ENCODE measurements at places on chromosomes 3 and 15. TPM values are rescaled to one million over a fixed set of nuclear protein-coding genes. Genes with fewer than 3 reads are reported as not detected.

DNA sequence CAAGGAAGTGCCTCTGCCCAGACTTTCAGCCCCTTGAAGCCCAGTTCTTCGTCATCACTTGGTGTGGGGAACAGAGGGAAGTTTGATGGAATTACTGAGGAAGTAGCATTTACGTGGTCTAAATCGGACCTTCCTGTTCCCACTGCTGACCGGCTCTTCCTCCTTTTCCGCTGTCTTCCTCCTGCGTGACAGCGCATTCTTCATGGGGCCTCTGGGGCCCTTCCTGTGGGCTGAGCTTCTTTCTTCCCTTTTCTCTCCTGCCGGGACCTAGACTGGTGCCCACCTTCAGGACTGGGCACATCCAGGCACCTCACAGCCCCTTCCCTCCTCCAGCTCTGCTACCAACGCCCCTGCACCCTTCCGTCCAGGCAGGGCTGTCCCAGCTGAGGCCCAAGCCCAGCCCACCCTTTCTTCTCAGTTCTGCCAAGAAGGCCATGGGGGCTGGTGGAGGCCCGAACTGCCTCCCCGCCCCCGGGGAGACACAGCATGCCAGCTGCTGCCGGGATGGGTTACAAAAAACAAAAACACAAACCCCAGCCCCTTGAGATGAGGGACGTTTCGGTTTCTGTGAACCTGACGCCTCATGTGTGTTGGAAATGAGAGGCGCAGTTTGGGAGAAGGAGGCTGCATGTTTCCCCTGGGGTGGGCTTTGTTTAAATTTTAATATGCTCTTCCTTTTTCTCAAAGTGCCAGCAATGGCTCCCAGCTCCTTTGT, 19.1 kb downstream of the ZNF710 start:
- no peak for DNase-seq

- DNase-seq: no peak
Observed at GRCh38 chr3:81838457-81838856, 77.0 kb upstream of the GBE1 start.

DNA sequence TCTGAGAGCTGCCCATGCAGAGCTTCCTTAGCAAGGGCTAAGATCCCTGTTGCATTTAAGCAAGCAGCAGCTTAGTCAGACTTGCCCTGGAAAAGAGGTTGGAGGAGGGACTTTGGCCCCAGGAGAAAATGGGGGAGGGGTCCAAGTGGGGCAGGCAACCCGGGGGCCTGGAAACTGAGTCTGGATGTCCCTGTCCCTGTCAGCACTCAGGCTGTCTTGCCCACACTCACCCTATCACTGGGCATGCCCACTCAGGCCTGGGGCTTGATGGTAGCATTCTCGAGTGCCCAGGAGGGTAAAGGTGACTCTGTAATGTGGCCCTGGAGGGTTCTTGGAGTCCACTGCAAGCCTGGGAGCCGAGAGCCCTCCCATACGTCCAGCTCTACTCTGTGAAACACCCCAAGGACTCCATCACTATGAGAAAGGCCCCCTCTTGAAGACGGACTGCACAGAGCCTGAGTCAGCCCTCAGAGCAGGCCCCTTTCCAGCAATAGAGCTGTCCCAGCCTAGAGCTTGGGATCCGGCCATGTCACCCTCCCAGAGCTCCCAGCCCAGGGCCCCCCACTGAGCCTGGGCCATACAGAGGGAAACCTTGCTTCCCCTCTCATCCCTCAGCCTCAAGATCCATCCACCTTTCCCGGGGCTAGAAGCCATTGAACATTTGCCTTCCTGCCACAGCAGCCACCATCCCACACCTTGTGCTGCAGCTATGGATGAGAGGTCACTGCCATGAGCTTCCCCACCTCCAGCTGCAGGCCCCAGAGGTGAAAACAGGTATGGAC, 13.4 kb downstream of the MYL3 start:
- DNase-seq: no peak

DNA sequence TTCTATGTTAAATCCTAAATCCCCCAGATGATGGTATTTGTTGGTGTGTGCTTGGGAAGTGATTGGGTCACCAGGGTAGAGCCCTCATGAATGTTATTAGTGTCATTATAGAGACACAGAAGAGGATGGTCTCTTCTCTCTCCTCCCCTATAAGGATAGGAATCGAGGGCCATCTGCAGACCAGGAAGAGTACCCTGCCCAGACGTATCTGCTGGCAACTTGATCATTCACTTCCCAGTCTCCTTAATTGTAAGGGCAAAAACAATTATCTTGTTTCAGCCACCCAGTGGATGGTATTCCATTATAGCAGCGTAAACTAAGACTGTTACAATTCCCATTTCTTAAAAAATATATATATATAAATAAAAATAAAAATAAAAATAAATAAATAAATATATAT, 892.2 kb downstream of the SI start:
- no peak for DNase-seq

CHRNA5 gene
- 1.2 TPM for polyA plus RNA-seq

TCTA gene
- polyA plus RNA-seq: 51.6 TPM

ACY1 gene
- 21.4 TPM for polyA plus RNA-seq

Measured in fibroblast of lung (primary cell).